CD4-positive, alpha-beta memory T cell (primary cell): ENCODE measurements at places on chromosomes 1 and 21. TPM values are rescaled to one million over a fixed set of nuclear protein-coding genes. Genes with fewer than 3 reads are reported as not detected.

GRCh38 chr1:6651909-6652308, 27.2 kb downstream of the THAP3 start:
- no peaks in the 10 kb centered on the region for H3K27me3 ChIP-seq
- no peak overlapping the region for H3K27ac ChIP-seq
- no peak for DNase-seq
- no peak overlapping the region for H3K4me3 ChIP-seq
- peaks cover 26% of the 10 kb centered on the region for H3K36me3 ChIP-seq

OR2T35 gene
- total RNA-seq: not detected

RPE65 gene
- total RNA-seq: not detected

CAMK2N1 gene
- 6.5 TPM for total RNA-seq

DNA sequence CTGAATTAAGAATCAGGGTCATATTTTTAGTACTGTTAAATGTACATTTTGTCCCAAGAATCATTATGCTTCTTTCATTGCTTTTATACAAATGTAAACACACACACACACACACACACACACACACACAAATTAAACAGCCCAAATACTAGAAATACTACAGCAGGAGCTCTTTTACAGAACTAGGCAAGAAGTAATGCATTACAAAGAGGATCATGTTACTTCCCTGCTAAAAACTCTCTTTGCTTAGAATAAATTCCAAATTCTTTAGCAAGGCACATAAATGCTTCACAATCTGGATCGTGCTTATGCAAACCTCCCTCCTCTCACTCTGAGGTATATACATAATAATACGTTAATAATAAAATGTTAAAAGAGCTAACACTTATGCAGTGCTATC, 720.4 kb upstream of the ADGRL4 start:
- H3K27ac ChIP-seq: no peak overlapping the region
- DNase-seq: no peak
- H3K27me3 ChIP-seq: no peaks in the 10 kb centered on the region
- no peak overlapping the region for H3K4me3 ChIP-seq
- no peaks in the 10 kb centered on the region for H3K4me1 ChIP-seq
- no peaks in the 10 kb centered on the region for H3K36me3 ChIP-seq

DNA sequence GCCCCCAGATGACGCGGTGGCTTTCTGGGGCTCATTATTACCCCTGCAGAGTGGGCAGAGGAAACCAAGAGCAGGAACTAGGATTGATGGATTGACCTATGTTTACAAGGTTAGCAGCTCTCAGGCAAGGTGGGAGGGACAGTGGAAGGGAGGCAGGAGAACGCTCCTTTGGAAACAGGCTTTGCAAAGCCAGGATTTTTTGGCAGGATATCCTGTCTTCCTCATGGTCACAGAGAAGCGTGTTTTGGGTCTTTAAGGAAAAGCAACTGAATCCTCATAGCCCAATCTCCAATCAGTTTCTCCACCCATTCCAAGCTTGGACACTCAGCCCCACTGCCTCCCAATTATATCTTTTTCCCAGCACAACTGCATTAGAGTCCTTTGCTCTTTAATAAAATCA, 105.6 kb upstream of the SOD1 start:
- no peaks in the 10 kb centered on the region for H3K36me3 ChIP-seq
- no peak overlapping the region for H3K27ac ChIP-seq
- H3K4me3 ChIP-seq: no peak overlapping the region
- no peaks in the 10 kb centered on the region for H3K27me3 ChIP-seq
- no peak for DNase-seq

DNA sequence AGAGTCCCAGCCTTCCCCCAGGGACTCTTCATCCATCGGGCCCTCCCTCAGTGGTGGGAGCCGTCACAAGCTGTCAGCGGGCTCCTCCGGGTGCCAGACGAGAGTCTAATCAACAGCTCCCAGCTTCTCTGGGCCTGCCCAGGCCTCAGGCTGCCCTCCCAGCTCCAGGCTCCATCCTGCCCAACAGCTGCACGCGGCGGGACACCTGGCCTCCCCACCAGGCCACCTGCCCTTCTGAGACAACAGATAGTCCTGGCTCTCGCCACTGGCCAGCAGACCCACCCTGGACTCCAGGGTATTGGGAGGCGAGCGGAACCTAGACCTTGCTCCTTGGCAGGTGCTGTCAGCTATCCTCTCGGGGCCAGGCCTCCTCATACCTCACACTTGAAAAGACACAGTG, 3.1 kb downstream of the WNT4 start:
- no peaks in the 10 kb centered on the region for H3K4me1 ChIP-seq
- H3K27me3 ChIP-seq: peaks cover 13% of the 10 kb centered on the region
- no peak for DNase-seq

DNA sequence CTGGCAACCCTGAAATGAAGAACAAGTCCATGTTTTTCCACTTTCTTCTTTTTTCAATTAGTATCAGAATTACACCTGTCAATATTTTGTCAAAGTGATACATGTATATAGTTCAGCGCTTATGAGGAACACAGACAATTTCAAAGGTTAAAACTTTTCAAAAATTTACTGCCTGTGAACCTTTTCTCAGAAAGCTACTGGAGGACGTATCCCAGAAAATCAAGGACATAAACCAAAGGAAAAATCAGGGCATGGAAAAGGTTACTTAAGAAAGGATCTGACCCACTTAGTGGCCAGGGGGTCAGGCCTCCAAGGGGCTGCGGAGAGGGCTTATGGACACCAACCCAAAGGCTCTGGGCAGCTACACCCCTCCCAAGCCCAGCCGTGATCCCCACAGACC, 81.1 kb upstream of the ACTRT2 start:
- no peak overlapping the region for H3K27ac ChIP-seq
- DNase-seq: no peak
- H3K36me3 ChIP-seq: no peaks in the 10 kb centered on the region
- H3K4me3 ChIP-seq: no peak overlapping the region
- H3K27me3 ChIP-seq: no peaks in the 10 kb centered on the region
- H3K4me1 ChIP-seq: no peaks in the 10 kb centered on the region

DNA sequence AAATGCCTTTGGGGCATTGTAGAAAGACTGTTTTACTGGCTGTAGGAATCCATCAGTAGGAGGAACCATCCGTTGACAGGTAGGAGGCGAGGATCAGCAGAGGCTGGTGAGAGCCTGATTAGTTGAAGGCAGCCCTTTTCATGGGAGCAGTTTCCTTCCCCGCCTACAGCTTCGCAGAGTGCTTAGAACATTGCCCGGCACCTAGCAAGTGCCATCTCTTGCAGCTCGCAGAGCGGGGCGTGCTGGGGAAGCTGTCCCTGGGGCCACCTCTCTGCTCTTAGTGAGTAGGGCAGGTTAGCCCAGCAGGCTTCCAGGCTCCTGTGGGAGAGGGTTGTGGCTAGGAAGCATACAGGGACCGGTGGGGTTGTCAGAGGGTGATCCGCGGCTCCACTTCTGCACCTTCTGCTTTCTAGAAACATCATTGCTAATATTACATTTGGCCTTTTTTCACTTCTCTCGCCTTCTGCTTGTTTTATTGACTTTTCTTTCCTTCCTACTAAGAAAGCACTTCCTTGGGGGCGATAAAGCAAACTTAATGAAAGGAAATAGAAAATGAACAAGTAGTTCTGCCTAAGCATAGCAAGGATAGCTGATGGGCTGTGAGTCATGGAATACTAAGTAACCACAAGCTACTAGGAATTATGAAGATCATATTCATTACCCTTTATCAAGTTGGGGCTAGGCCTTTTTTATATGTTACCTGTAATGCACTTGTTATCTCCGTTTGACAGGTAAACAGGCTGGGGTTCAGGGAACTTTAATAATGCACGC, 176.7 kb downstream of the GALNT2 start:
- H3K27me3 ChIP-seq: no peaks in the 10 kb centered on the region
- no peaks in the 10 kb centered on the region for H3K4me1 ChIP-seq
- peaks cover 12% of the 10 kb centered on the region for H3K36me3 ChIP-seq
- no peak for DNase-seq

GRCh38 chr1:79040424-79041082, 34.0 kb upstream of the ADGRL4 start:
- H3K4me3 ChIP-seq: no peak overlapping the region
- no peak for DNase-seq
- no peaks in the 10 kb centered on the region for H3K36me3 ChIP-seq
- no peak overlapping the region for H3K27ac ChIP-seq
- H3K4me1 ChIP-seq: no peaks in the 10 kb centered on the region
- H3K27me3 ChIP-seq: no peaks in the 10 kb centered on the region

DNA sequence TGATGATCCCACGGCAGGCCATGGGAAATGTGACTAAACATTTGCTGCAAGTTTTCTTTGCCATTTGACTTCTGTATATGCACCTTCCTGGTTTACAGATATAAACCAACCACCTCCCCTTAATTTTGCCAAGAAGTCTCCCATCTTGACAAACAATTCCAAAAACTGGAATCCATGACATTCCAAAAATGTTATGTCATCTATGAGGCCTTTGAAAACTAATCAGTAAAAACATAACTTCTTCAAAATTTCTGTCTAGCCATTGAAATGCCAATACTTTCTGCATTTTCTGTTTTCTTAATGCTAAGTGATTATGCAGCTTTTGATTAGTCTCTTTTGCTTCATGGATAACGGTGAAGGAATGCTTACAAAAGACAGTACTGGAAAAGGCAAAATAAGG, 84.1 kb downstream of the LYST start:
- H3K27ac ChIP-seq: no peak overlapping the region
- no peak for DNase-seq
- H3K4me1 ChIP-seq: no peaks in the 10 kb centered on the region

DNA sequence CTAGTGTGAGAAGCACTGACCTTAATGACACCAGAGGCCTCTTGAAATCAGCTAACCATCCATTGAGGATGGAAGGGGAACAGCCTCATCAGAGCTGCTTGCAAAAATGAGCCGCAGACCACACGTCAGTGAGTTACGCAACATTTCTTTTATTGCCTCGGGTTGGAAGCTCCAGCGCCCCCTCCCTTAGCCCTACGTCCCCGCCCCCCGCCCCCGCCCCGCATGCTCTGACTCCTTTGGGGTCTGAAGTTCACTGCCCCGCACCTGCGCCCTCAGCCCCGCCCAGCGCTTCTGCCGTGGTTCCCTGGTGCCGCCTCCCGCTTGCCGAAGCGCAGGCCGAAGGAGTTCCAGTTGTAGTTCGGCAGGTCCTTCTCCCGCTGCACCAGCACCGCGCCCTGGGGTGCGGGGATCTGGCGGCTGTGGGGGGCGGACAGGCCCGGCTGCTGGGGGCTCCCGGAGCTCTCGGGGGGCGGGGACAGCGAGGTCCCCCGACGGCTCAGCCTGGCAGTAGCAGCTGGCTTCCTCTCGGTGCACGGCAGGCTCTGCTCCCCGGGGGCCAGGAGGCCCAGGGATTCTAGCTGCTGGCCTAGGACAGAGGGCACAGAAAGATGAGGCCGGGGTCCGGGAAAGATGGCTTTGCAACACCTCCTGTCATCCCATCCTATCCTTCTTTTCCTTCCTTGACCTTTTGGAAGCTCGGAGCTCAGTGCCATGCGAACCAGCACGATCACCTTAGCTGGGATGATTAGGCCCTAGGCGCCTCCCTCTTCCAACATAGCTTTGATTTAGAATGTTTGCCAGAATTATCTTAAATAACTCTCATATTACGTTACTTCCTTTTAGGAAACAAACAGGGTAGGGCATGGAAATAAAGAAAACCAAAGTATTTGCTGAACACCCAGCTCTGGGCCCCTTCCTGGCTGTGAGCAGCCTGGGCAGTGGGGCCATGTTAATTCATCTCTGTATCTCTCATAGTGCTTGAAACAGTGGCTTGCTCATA, 5.8 kb downstream of the KISS1 start:
- no peak overlapping the region for H3K4me3 ChIP-seq
- H3K27ac ChIP-seq: no peak overlapping the region
- DNase-seq: peak; percentile 4
- peaks cover 12% of the 10 kb centered on the region for H3K4me1 ChIP-seq

GRCh38 chr1:36889478-36890226, 144.7 kb downstream of the GRIK3 start:
- H3K27ac ChIP-seq: no peak overlapping the region
- no peaks in the 10 kb centered on the region for H3K27me3 ChIP-seq
- no peak overlapping the region for H3K4me3 ChIP-seq
- no peaks in the 10 kb centered on the region for H3K36me3 ChIP-seq
- DNase-seq: no peak
- no peaks in the 10 kb centered on the region for H3K4me1 ChIP-seq

- no peak overlapping the region for H3K4me3 ChIP-seq
- H3K27ac ChIP-seq: no peak overlapping the region
- no peaks in the 10 kb centered on the region for H3K36me3 ChIP-seq
- DNase-seq: no peak
- no peaks in the 10 kb centered on the region for H3K4me1 ChIP-seq
Observed at GRCh38 chr1:58734630-58735029, 34.8 kb upstream of the MYSM1 start.

- peak overlapping the region; percentile 70 for H3K4me3 ChIP-seq
- no peak overlapping the region for H3K27ac ChIP-seq
- H3K27me3 ChIP-seq: no peaks in the 10 kb centered on the region
- peaks cover 3% of the 10 kb centered on the region for H3K36me3 ChIP-seq
Observed at GRCh38 chr1:155062151-155062686, 1.3 kb upstream of the EFNA4 start.

TMEM269 gene
- 0.35 TPM for total RNA-seq

DNA sequence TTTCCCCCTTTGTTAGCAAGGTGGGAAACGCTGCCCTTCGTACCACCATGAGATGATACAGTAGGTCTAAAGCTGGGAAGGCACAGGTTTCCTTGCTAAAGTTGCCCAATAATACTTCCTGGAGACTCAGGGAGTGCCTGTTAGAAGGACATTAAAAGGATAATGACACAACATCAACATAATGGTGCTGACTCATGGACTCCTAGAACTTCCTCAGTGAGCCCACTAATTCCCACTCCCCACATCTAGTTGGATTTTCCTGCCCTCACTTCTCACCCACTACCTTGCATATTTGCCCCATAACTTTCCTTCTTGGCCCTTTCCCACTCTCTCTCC, 17.5 kb downstream of the CFAP45 start:
- no peaks in the 10 kb centered on the region for H3K27me3 ChIP-seq
- no peak overlapping the region for H3K4me3 ChIP-seq
- no peak for DNase-seq
- H3K4me1 ChIP-seq: peaks cover 16% of the 10 kb centered on the region
- H3K36me3 ChIP-seq: no peaks in the 10 kb centered on the region

DNA sequence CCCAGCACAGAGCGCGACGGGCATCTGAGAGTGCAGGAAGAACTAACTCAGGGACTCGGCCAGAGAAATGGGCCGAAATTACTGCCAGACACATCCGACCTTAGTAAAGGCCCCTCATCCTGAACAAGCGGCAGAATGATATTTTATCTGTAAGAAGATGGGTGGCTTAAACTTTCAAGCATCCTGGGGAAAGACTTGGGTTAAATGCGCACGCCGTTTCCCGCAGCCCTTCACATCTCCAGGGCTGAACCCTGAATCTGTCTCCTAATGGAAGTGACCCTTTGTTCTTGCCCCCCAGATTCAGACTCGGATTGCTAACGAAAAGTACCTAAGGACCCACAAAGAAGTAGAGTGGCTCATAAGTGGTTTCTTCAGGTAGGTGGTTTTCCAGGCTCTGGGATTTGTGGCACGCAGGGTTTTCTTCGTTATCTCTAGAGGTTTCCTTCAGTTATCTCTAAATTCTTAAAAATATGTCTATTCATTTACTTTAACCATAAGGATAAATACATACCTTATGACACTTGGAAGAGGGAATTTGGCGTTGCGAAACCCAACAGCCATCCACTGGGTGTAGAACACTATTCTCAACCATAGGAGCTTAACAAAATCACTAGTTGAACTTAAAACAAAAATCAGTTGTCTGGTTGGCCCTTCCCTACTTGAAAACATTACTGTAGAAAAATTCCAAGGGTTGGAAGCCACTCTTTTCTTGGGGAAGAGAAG, 627 bp downstream of the RIIAD1 start:
- peaks cover 30% of the 10 kb centered on the region for H3K27me3 ChIP-seq
- no peak for DNase-seq
- peaks cover 23% of the 10 kb centered on the region for H3K4me1 ChIP-seq
- H3K27ac ChIP-seq: no peak overlapping the region
- peak overlapping the region; percentile 21 for H3K4me3 ChIP-seq

- no peaks in the 10 kb centered on the region for H3K4me1 ChIP-seq
- DNase-seq: no peak
- H3K4me3 ChIP-seq: no peak overlapping the region
- no peak overlapping the region for H3K27ac ChIP-seq
- no peaks in the 10 kb centered on the region for H3K27me3 ChIP-seq
Observed at GRCh38 chr1:158067662-158068061, 74.2 kb downstream of the KIRREL1 start.
